ENCODE measurements at places on chromosomes 2 and 18. TPM values are rescaled to one million over a fixed set of nuclear protein-coding genes. Genes with fewer than 3 reads are reported as not detected.

- H3K36me3 ChIP-seq, result no peaks in the 10 kb centered on the region
- DNase-seq, result no peak
- no peak overlapping the region for H3K27ac ChIP-seq
- no peaks in the 10 kb centered on the region for H3K27me3 ChIP-seq
- H3K4me3 ChIP-seq, result no peak overlapping the region
Observed at GRCh38 chr2:173716458-173717052, 248.6 kb downstream of the SP3 start.

DNA sequence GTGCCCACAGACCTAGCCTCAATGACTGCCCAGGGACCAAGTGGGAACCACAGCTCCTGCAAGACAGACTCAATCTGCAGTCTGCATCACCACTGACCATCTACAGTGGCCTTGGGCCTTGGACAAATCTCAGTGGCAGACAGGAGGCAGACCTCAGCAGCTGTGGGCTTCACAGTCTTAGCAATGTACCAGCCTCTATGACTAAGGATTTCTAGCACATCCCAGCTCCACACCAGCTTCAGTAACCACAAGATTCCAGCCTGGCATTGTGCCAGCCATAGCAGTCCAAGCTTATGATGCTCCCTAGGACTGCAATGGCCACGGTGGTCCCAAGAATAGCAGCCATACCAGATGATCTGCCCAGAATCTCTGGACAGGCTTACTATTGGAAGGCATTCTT, 19.6 kb upstream of the WDR75 start:
- no peaks in the 10 kb centered on the region for H3K36me3 ChIP-seq
- H3K4me1 ChIP-seq, result no peaks in the 10 kb centered on the region
- DNase-seq, result peak; percentile 14
- no peaks in the 10 kb centered on the region for H3K27me3 ChIP-seq

DNA sequence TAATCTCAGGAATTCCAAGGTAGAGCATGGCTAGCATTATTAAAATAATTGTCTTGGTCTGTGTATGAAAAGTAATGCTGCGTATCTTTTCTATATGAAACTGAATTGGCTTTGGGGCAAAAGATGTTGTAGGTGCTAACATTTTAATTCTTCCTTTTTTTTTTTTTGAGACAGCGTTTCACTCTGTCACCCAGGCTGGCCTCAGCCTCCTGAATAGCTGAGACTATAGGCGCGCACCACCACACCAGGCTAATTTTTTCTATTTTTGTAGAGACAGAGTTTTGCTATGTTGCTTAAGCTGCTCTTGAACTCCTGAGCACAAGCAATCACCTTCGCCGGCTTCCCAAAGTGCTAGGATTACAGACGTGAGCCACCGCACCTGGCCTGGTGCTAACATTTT, 172.6 kb upstream of the STON1 start:
- H3K4me3 ChIP-seq, result no peak overlapping the region
- H3K4me1 ChIP-seq, result peaks cover 8% of the 10 kb centered on the region
- no peak overlapping the region for H3K27ac ChIP-seq

DNA sequence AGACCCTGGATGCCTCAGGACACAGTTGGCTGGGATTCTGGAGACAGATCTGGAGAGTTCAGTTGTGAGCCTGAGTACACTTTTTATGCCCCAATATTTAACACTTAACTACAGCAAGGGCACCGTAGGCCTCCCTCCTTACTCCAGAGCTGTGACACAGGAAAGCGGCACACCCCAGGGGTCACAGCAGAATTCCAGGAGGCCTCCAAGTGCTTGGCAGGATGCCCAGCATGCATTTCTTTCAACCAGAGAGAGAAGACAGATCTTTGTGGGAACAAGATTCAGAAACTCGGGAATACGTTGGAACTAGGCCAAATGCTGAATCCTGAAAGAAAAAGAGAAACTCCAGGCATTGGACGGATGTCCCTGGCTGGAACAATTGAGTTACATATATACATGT, 199.2 kb upstream of the NT5C1B start:
- H3K4me3 ChIP-seq, result no peak overlapping the region
- no peaks in the 10 kb centered on the region for H3K36me3 ChIP-seq
- H3K27ac ChIP-seq, result no peak overlapping the region
- H3K27me3 ChIP-seq, result no peaks in the 10 kb centered on the region
- H3K4me1 ChIP-seq, result peaks cover 18% of the 10 kb centered on the region

DNA sequence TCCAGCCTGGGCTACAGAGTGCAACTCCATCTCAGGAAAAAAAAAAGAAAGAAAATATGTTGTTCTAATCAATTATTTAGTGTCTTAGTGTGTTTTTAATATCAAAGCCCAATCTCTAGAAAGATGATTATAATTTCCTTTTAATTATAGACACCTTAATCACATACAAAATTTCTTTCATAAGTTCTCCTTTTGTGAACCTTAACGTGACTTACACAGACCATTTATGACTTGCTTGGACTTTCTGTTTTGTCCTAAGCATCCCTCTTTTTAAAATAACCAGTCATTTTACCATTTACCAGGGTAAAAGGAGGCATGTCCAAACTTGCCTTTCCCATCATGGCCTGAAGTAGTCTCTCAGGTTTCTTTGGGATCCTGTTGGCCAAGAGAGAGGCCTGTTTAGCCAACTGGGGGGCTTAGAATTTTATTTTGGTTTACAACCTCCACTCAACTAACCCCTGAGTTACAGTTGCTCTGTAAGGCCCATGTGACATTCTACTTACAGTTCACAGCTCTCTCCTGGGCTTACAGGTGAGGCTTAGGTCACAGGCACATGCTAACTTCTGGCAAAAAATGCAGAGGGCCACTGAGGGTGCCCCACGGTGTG, 23.9 kb upstream of the GPR155 start:
- no peak overlapping the region for H3K4me3 ChIP-seq
- no peaks in the 10 kb centered on the region for H3K27me3 ChIP-seq
- no peak overlapping the region for H3K27ac ChIP-seq
- H3K36me3 ChIP-seq, result no peaks in the 10 kb centered on the region
- H3K4me1 ChIP-seq, result no peaks in the 10 kb centered on the region

GRCh38 chr2:168961450-168962229, 60.5 kb downstream of the G6PC2 start:
- no peak overlapping the region for H3K4me3 ChIP-seq
- no peaks in the 10 kb centered on the region for H3K4me1 ChIP-seq
- no peaks in the 10 kb centered on the region for H3K36me3 ChIP-seq
- peak; percentile 77 for DNase-seq
- no peak overlapping the region for H3K27ac ChIP-seq

- no peaks in the 10 kb centered on the region for H3K4me1 ChIP-seq
- no peak overlapping the region for H3K27ac ChIP-seq
- H3K36me3 ChIP-seq, result no peaks in the 10 kb centered on the region
- DNase-seq, result no peak
- H3K4me3 ChIP-seq, result no peak overlapping the region
Observed at GRCh38 chr2:58497168-58497567, 256.0 kb upstream of the FANCL start.

DNA sequence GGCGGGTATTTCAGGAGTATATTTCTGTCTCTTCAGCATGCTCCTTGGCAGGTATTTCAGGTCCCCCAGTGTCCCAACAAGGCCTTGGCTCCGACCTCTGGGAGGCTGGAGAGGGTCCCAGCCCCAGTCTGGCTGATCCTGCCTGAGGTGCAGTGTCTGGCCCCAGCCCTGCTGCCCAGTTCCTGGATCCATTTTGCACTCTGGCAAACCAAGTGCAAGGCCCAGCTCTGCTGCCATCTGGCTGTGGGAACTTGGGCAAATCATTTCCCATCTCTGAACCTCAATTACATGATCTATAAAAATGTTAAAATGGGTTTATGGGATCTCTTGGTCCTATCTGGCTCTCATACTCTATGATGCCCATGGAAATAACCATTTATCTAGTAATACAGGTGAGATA, 63.6 kb downstream of the ZBTB7C start:
- DNase-seq, result no peak
- H3K36me3 ChIP-seq, result no peaks in the 10 kb centered on the region
- no peak overlapping the region for H3K4me3 ChIP-seq
- no peaks in the 10 kb centered on the region for H3K4me1 ChIP-seq

Gene KYNU
- total RNA-seq, result 18.7 TPM

GRCh38 chr2:73069041-73069854, 2.3 kb downstream of the SFXN5 start:
- H3K4me1 ChIP-seq, result peaks cover 26% of the 10 kb centered on the region
- H3K36me3 ChIP-seq, result peaks cover 2% of the 10 kb centered on the region
- H3K27ac ChIP-seq, result no peak overlapping the region
- no peak for DNase-seq
- H3K27me3 ChIP-seq, result no peaks in the 10 kb centered on the region

Gene PID1
- 45.7 TPM for total RNA-seq

DNA sequence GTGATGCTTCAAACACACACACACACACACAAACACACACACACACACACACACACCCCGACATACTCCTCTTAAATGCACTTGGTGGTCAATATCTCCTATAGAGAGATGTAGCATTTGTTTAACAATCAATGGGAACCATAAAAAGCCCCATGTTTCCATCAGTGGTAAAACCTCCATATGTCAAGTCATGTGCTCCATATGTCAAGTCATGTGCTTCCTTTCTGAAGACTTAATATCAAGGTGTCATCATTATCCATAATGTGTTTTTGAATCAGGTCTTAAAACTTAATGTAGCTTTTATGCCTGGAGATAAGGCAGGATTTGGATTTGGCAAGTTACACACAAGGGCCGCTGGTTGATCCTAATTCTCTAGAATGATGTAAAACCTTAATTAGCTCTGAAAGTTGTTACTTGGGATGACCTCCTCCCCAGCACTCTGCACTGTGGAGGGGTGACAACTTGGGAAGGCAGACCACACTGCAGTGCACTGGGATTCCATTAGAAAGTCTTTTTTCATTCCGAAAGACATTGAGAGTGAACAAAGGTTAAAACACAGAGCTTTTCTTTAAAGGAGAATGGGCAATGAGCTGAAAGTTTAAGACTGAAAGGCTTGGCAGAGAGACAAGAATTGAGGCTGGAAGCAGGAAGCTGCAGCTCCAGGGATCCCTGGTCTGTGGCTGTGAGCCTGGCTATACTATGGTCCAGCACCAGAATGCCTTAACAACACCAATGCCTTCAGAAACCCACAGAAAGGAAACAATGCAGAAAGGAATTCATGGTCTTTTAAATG, 26.4 kb downstream of the ALK start:
- H3K36me3 ChIP-seq, result no peaks in the 10 kb centered on the region
- no peak for DNase-seq
- H3K4me1 ChIP-seq, result no peaks in the 10 kb centered on the region
- H3K27ac ChIP-seq, result no peak overlapping the region
